ENCODE measurements at places on chromosomes 1 and 21.
A peak's percentile ranks its signal among the peaks of the same experiment; 100 is the strongest.

DNA sequence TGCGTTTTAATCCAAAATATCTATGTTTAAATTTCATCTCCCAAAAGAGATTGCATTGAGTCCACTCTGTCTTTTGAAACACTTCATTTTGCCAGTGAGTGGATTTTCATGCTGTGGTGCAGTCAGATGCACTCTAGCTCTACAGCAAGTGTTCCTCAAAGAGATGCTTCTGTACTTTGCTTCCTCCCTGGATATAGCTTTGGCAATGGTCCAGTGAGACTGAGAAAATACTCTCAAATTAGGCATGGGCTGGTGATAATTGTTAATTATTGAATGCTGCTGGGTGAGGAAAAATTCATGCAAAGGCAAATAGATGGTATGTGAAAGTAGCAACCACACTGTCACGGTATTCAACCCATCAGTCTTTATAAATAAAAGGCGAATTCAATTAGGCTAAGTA lies 396.9 kb downstream of the ADGRL2 start:
- no peak for DNase-seq

DNA sequence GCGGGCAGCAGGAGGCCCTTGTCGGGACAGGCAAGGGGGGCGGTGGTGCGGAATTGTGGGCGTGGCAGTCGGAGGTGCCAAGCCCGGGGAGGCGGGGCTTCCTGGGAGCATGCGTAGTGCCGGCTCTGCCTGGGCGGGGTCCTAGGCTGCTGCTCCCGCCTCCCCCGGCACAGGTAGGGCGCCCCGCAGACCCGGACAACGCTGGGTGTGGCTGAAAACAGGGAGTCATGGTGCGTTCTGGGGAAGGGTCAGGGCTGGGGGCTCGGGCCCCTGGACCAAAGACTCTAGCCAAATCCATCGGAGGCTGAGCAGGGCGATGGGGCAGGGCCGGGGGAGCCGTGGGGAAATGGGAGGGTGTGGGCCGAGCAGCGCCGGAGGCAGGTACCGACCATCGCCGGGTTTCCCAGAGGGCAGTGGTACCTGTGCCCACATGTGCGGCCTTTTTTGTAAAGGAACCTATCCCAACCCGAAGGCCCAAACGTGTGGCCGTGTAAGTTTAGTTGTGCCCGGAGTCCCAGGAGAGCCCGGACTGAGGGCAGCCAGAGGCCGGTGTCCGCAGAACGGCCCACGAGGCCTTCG lies 231.9 kb downstream of the SDCCAG8 start:
- DNase-seq: no peak

DNA sequence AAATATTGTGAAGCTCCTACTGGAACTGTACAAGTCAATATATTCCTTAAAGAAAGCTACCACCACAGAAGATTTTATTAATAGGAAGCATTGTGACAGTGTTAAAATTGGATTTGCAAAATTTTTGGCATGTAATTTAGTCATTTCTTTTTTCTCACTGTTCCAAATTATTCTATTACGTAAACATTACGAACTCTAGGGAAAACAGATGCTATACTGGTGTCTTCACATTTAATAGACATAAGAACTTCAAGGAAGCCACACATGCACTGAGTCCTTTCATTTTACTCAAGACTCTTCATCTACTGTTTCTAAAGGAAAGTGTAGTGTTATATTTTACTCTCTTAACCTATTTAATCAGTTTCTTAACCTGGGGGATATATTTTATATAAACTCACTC lies 135.4 kb downstream of the HMCN1 start:
- DNase-seq: peak; percentile 19

GRCh38 chr1:45200906-45201500 lies 5.4 kb downstream of the ZSWIM5 start:
- DNase-seq: no peak

DNA sequence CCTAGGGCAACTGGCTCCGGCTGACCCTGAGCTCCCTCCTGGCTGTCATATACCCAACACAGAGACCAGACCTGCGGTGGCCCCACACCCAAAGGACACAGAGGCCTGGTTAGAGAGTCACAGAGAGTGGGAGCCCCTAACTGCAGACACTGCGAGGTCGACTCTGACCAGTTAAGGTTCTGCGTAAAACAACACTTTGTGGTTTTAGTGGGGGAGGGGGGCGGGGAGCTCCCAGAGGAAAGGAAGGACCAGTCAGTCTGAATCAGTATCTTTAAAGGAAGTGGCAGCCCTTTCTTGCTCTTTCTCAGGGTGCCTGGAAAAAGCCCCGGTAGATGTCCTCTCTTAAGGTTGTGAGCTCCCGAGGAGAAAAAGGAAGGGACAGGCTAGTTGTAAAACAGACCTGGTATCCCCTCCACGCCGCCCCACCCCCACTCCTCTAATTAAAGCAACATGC lies 2.4 kb downstream of the SSBP3 start:
- DNase-seq: no peak

DNA sequence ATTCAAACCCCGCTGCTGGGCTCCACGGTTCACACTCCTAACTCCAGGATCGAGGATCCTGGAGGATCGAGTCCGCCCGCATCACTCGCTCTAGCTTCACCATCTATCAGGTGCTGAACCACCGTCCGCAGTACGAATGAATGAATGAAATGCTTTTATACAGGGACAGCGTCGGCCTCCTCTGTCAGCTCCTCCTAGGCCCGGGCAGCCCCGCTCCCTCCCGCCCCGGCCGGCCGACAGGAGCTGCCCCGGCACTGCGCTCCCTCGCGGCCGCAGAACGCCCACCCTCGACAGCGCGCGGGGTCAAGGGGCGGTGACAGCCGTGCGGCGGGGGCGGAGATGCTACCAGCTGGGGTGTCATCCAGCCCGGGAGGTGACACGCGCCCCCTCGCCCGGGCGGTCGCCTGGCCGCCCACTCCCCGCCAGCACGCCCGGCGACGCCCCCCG lies 520 bp downstream of the ZBTB17 start:
- DNase-seq: no peak

- no peak for DNase-seq
Measured at GRCh38 chr1:202915146-202915545, 11.9 kb downstream of the KLHL12 start.

- no peak for DNase-seq
Measured at GRCh38 chr1:216448011-216448510, 24.8 kb upstream of the USH2A start.

DNA sequence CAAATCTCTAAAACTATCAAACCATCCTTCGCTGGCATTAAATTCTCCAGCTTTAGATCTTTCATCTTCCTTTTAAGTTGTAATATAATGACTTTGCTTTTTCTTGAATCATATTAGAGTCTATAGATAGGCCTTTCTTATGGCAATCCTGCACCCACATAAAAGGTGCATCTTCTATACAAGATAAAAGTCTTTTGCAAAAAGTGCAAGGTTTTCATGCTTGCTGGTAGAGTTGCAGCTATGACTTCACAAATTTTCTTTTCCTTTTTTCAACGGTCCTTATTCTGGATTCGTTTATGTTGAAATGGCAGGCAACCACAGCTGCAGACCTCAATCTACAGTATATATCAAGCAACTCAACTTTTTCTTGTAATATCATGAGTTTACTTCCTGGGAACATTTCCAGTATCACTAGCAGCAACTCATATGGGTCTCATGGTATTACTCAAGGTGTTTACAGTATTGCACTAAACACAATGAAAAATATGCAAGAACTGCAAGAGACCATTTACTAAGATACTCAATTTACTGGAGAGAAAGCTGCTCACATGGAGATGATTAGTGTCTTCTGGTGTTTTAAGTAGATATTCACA lies 22.1 kb downstream of the OMA1 start:
- no peak for DNase-seq

DNA sequence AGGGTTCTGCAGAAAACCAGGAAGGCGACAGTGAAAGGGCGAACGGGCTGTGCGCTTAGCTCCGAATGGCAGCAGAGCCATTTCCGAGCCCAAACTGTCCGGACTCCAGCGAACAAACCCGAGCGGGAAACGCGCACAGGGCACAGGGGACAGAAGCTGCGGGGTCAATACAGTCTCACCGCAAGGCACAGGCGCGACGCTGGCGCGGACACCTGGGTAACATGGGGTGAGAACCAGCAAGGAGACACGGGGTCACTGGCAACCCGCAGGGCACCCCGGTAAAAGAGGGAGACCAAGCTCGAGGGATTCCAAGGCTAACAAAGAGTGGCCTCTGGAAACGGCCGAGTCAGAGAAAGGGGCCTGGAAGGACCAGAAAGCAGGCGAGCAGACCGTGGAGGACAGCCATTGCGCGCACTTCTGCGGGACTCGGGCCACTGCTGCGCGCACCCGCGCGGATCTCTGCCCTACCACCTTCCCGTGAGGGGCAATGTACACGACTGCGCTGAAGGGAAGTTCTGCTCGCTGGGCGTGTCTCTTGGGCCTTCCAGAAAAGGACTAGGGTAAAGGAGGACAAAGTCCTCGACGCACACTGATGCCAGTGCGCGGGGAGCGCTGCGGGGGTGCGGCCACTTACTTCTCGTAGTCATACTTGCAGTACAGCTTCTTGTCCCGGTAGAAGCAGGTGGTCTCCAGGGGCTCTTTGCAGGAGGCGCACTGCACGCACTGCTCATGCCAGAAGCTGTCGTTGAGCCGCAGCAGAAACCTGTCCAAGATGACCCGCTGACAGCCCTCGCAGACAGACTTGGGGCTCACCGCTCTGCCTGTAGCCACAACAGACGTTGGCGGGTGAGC lies 3.8 kb downstream of the LMX1A start:
- DNase-seq: no peak

- no peak for DNase-seq
Measured at GRCh38 chr1:46495778-46496177, 6.1 kb downstream of the DMBX1 start.

DNA sequence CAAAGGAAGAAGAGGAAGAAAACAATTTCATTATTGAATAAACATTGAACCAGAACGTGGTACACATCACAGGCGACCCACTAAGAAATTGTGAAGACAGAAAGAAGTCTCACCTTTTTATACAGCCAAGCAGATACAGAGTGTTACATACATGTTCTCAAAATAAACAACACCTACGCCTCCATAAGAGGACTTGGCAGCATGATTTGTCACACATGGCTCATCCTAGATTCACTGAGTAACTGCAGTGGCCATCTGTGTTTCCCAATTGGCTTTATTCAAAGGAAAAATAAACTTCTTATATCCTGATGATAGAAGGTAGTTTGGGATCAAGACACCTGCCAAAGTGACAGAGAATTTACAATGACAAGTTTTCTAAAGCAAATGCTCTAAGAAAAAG lies 7.6 kb upstream of the KRTAP19-8 start:
- no peak for DNase-seq

GRCh38 chr1:230891413-230891812 lies 23.1 kb upstream of the C1orf198 start:
- no peak for DNase-seq

DNA sequence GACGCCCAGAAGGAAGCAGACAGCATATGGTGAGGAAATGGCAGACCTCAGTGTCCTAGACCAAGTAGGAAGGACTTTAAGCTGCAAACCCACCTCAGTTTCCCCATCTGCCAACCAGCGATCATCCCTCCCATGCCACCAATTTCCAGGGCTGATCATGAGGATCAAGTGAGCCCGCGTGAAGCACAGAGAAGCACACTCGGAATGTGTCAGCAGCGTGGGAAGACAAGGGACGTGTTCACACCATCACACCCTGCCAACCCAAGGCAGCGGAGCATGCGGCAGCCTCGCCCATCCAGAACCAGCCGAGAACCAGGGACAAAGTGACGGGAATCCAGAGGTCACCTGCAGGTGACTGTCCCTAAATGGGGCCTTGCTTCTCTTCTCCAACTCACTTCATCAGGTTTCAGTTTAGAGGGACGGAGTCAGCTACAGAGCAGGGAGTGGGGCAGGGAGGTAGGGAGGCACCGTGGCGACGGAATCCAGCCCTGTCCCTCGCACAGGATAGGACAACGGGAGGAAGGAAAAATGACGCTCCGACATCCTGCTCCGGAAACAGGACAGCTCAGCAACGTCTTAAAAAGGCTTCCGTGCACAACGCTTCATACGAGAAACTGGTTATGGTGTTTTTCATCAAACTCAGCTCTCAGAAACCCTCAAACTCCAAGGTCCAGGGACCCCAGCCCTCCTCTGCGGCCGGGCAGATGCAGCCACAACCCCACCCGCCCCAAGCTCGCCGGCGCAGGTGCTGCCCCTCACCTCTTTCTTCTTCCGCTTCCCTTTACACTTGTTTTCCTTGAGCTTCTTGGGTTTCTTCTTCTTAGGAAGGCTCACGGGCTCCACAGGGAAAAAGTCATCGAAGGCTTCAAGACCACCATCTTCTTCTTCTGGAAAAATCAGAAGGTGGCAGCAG lies 12.5 kb downstream of the CHD5 start:
- no peak for DNase-seq

GRCh38 chr1:185050823-185051451 lies 5.6 kb downstream of the RNF2 start:
- DNase-seq: no peak

- peak; percentile 87 for DNase-seq
Measured at GRCh38 chr1:218971156-218971555, 202.5 kb upstream of the LYPLAL1 start.

DNA sequence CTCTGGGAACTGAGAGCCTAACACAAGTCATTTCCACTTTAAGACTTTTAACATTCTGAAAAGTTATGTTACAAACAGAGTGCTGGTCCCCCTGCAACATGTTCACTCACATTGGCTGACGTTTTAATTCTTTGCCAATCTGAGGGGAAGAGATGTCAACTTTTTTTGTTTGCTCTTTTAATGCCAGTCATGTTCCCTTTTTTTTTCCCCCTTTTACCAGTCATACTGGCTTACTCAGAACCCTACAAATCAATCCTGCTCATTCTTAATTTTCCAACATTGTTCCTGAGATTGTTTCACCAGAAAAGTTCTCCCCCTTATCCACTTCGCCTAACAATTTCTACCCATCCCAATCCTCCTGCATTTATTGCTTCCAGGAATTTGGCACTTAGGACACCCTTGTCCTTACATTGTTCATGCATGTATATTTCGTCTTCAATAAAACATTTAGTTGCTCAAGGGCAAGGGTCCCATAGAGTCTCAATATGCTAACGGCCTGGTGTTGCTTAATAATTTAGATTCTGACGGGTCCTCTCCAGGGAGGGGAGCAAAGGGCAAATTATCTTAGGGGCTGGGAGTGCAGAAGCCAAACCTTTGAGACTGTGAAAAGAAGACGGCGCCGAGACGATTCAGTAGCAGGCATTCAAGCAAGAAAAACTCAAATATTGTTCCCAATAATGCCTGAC lies 624 bp upstream of the CR1L start:
- DNase-seq: no peak

DNA sequence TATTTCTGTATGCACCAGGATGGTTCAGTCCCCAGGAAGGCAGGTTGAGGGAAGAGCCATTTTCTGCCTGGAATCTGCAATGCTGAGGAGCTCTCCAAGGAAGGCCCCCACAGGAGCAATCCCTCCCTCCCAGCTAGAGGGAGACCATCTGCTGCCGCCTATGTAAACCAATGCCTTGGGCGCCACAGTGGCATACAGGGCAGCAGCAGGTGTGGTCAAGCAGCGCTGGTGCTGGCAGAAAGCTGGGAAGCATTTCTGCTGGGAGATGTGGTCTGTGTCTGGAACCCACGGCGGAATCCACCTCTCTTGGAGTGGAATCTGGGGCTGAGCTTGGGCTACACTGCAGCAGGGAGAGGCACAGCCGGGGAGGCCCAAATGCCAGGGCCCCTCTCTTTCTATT lies 283.3 kb downstream of the RRAGC start:
- DNase-seq: no peak
